Stimulated activated CD8-positive, alpha-beta memory T cell treated with anti-CD3 and anti-CD28 coated beads, Interleukin-4, amount 100 ng/mL, for 4 hours (primary cell): ENCODE measurements at places on chromosomes 4 and X.

DNA sequence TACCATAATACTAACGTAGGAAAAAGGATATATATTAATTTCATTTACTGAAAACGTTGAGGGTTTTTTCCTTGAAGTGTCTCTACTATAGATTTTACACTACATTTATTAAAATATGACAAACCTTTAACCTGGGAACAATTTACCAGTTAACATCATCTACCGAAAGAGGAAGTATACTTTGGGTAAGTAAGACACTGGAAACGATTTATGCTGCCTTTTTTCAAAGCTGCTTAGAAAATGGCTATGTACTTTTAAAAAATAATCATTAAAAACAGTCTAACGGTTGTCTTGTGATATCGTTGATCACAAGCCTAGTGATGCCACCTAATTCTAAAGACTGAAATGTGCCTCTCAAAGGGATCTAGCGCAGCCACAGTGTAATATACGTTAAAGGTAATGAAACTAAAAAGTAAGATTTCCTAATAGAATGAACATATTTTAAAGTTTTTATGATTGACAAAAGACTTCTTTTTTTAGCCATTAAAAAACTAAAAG lies 50.4 kb downstream of the STX18 start:
- no peak for DNase-seq

DNA sequence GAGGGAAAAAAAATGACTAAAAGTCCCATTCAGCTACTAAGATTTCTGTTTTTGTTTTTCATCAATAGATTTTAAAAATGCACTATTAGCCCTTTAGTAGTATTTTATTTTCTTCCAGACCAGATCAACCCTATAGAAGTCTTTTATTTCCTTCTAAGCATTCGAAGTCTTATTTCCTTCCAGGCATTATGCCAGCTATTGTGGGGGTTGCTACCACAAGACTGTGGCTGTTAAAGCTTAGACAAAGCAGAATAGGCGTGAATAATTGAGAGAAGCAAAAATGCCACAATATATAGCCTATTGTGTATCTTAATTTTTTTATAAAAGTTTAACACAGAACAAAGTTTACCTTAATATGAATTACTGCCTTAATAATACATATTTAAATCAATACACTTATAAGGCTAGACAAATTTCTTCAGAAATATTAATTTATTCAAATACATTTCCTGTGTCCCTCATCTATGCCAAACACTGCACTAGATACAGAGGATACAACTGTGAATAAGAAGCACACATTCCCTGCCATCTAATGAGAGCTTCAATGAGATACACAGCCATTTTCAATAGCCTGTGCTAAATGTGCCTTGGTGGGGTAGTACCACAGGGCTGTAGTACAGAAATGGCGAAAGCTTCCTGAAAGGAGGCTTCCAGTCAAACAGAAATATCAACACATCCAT lies 33.1 kb downstream of the SLC10A7 start:
- DNase-seq = no peak

- DNase-seq = no peak
Measured at GRCh38 chrX:23720117-23720677, 22.9 kb downstream of the ACOT9 start.

- DNase-seq = no peak
Measured at GRCh38 chr4:114857831-114858230, 255.6 kb downstream of the NDST4 start.

DNA sequence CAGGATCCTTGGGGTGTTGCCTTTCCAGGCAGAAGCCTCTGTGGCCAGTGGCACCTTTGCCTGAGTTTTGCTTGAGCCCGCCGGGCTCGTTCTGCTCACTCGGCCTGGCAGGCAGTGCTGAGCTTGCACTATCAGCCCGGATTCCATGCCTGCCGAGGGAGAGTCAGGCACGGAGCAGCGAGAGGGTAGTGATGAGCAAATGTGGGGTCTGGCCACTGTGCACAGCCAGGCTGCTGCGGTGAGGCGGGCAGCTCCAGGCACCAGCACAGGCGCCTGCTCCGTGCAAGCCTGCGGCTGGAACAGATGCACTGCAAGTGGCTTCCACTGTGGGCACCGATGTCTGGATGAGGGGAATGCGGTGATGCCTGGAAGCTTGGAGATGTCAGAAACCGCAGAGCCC lies 619.2 kb downstream of the RAPGEF2 start:
- no peak for DNase-seq

DNA sequence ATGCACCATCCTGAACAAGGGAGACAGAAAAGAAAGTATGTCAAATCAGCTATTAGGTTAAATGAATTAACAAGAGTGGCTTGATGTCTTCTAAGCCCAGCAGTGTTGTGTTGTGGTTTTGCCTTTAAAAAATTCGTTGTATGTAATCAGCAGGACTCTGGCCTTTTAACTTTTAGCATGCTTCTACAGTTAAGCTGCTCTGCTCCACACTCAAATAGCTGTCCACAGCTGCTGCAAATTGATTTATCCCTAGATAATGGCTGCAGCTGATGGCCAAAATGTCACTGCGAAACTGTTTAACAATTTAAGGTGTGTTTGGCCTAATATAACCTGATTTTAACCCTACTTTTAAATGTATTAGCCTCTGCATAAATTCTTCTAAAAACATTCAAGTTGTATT lies 85.8 kb downstream of the CXXC4 start:
- DNase-seq = no peak

GRCh38 chrX:154967603-154968002 lies 54.9 kb downstream of the F8 start:
- no peak for DNase-seq

- no peak for DNase-seq
Measured at GRCh38 chr4:27861381-27861787, 1000.7 kb downstream of the STIM2 start.

DNA sequence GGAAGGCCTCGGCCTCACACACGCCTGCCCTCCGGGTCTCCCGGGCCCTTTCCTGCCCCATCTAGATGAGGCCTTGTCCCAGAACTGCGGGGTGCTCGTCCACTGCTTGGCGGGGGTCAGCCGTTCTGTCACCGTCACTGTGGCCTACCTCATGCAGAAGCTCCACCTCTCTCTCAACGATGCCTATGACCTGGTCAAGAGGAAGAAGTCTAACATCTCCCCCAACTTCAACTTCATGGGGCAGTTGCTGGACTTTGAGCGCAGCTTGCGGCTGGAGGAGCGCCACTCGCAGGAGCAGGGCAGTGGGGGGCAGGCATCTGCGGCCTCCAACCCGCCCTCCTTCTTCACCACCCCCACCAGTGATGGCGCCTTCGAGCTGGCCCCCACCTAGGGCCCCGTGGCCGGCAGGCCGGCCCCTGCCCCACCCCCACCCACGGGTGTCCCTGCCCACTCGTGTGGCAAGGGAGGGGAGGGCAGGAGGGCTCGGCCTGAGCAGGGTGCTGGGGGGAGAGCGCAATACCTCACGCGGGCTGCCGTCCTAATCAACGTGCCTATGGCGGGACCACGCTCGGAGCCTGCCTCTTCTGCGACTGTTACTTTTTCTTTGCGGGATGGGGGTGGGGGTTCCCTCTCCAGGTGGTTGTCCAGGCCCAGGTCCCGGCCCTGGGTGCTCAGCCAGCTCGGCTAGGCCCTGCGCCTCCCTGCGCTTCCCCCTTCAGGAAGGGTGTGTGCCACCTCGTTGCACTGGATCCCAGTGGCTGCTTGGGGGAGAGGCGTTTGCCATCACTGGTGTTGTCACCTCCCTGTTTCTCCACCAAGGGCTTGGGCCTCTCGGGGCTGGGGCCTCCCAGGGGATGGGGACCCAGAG lies 3.1 kb downstream of the DUSP9 start:
- no peak for DNase-seq

- no peak for DNase-seq
Measured at GRCh38 chrX:47562615-47563243, 1.7 kb downstream of the ARAF start.

GRCh38 chr4:82216219-82216618 lies 157.6 kb downstream of the HNRNPD start:
- DNase-seq = no peak

DNA sequence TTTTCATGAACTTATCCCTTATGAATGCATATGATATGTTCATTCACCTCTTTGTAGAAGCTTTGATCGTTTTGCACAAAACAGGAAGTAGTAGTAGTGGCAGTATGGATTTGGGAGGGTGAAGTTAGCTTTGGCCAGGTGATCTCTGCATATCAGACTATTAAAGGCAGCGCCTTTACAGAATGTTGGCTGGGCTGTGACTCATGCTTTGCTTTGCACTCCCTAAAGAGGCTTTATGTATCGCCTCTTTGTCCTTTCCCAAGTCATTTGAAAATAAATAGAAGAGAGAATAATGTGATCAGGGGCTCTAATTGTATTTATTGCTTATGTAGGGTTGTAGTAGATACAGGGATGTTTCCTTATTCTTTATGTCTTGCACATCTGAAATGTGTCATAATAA lies 50.4 kb downstream of the SHROOM3 start:
- no peak for DNase-seq

GRCh38 chrX:26613956-26614355 lies 398.0 kb downstream of the MAGEB5 start:
- no peak for DNase-seq

DNA sequence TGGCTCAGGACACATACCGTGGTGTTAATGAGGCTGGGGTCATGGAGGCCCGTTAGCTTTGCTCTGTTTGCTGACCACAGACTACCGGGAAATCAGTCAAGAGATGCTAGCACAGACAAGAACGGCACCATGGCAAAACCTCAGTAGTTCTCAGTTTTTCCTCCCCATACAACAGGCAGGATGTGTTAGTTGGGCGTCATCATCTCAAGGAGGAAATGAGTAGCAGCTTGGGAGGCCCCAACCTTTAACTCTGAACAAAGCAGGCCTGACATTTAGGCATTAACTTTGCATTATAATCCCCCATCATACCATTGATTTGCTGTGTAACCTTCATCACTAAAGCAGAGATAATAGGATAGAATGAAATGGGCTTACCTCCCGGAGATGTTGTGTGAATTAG lies 714.2 kb downstream of the RPA4 start:
- DNase-seq = no peak

GRCh38 chr4:55398966-55399365 lies 3.2 kb downstream of the TMEM165 start:
- no peak for DNase-seq

DNA sequence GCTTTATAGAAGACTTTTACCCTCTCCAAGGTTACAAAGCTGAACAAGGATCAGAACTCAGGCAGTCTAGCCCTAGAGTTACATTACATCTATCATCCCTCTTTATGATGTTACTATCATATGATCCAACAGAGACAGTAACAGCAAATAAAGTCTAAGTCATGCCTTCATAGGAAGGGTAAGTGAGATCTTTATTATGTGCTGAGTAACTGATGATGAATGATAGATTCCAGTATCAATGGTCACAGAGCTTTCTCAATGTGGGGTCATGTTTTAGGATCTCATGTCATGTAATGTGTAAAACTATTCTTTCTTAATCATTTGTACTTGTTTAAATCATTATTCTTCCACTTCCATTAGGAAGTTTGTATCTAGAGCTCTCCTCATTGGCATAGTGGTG lies 22.8 kb downstream of the ELOVL6 start:
- no peak for DNase-seq

DNA sequence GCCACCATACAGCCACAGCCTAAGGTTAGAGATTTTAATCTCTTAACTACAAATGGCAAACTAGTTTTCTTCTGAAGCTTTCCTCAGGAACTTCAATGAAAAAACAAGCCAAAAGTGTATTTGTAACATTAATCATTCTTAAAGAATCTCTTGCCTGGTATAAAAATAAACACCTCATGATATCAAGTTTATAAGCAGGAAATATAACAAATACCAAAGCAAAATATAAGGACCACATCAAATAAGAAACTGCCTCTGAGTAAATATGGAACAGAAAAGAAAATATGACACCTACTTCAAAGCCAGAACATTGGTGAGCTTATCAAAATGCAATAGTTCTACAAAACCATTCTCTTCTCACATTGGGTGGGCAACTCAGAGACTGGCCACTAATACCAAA lies 89.9 kb downstream of the GPC4 start:
- no peak for DNase-seq

GRCh38 chr4:153794006-153794405 lies 5.1 kb upstream of the SFRP2 start:
- no peak for DNase-seq

DNA sequence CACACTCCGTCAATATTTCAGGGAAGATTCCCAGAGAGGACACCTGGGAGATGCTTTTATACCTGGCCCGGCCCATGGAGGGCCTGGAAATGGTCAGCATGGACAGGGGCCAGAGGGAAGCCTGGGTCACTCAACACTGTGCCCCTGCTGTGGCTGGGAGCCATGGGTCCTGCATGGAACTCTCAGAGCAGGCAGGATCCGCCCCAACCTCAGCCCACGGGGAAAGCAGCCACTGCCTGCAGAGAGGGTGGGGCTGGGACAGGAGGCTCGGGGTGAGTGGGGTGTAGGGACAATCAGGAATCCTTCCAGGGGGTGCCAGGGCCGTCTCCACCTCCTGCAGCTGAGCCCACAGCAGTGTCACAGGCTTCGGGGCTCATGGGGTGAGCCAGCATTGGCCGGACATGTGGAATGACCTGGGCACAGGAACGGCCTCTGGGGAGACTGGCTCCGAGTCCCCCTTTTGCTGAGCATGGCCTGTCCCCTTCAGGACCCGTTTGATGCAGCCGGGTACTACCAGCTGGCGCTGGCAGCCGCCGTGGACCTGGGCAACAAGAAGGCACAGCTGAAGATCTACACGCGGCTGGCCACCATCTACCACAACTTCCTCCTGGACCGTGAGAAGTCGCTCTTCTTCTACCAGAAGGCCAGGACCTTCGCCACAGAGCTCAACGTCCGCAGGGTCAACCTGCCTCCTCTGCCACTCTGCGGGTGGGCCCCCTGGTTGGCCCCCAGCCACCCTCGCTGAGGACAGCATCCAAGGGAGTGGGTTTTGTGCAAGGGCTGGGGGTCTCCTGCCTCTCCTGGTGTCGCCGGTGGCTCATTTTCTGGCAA lies 29.1 kb upstream of the HTRA3 start:
- no peak for DNase-seq

DNA sequence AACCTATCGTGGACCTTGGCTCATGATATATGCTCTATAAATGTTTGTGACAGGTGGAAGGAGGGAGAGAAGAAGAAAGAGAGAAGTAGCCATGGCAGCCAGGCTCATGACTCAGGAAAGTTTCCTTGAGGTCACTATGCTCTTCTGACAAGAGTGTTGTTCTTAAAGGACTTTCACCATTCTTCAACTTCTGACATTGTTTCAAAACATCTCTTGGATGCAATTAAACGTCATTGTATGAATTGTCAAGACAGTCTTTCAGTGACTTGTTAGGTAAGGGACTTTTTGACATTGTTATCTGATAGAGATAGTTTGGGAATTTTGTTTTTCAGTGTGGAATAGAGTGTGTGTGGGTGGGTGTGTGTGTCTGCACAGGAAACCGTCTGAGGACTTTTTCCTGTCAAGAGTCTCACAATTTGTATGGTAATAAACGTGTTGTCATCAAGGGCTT lies 617.0 kb downstream of the MID1IP1 start:
- DNase-seq = no peak

- no peak for DNase-seq
Measured at GRCh38 chr4:30929649-30930048, 209.5 kb downstream of the PCDH7 start.

- DNase-seq = no peak
Measured at GRCh38 chr4:81421346-81422218, 50.1 kb downstream of the RASGEF1B start.

GRCh38 chr4:14368391-14368790 lies 633.9 kb upstream of the CPEB2 start:
- no peak for DNase-seq

GRCh38 chr4:156606554-156607477 lies 364.8 kb downstream of the PDGFC start:
- no peak for DNase-seq
